ENCODE measurements at places on chromosomes 11 and 22.
A peak's percentile ranks its signal among the peaks of the same experiment; 100 is the strongest.

DNA sequence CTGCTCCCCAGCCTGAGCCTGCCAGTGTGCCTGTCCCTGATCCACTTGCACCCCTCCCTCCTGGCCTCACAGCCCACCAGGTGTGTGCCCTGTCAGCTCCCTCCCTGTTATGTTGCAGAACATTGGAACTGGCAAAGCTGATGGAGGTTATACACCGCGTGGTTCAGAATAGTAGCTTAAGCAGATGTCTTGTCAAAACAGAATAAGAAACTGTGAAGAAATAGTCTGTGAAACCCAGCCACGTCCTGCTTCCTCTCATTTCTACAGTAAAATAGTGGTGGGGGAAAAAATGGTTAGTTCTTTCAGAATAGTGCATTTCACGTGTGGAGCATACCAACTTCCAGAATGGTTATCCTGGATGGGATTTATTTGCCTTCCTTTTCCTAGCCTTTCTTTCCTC lies 161.2 kb upstream of the NAV2 start:
- no peak for DNase-seq

DNA sequence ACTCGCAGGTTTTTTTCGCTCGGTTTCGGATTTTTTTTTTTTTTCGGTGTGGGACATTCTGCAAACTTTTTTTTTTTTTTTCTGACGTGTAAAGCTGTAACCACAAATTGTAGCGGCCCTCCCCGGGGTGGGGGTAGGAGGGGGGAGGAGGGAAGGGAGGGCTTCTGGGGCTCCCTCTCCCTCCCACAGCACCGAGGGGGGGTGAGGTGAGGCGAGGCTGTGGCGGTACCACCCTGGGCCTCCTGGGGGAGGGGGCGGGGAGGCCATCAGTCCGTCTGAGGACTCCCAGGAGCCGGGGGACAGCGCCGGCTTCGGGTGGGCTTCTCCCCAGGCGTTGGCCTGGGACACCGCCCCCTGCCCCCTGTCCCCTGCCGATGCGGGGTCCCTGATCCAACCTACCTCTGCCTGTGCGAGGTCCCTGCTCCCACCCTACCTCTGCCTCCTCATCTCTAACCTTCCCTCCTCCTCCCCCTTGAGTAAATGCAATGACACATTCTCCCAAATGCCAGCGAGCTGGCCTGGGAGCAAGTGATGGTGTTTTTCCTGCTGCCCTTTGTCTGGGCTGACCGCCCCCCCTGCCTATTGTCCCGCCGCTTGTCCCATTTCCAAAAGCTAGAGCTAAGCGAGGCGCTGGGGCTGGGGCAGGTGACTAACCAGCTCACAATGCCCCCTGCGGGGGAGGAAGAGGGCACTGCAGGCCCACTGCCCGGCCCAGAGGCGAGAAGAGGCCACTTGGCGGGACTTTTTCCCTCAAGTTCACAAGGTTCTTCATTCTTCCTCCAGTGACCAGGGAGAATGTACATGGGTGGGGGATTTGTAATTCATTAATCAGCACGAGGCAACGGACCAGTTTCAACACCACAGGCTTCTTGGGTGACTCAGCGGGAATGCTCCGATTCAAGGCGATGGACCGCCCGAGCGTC lies 511 bp upstream of the CLCF1 start:
- no peak for DNase-seq

DNA sequence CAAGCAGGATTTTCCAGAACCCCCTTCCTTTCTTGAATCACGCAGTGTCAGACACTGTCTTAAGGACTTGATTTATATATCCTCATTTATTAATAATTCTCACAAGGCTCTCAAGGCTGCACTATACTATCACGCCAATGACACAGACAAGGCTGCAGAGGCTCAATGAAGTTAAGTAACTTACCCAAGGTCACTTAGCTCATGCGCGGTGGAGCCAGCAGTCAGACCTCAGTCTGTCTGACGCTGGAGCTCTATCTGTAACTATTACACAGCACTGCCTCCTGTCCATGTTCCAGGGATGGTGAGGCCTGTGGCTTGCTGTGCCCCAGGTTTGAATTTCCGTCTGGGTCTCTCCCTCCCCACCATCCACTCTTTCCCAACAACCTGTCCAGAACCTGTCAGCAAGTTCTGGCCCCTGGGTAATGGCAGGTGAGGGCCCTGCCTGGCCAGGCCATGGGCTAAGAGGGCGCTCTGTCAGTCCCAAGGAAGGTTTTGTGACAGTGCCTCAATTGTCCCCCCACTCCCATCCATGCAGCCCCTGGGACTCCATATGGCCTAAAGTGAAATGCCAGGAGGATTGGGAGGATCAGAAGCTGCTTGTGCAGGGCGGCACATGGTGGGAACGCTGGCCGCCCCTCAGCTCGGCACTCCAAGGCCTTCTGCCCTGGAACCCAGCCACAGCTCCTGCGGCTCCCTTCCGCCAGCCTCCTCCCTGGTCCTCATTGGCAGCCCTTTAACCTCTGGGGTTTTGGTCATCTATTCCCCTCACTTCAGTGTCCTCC lies 8.6 kb downstream of the KCNC1 start:
- no peak for DNase-seq

- DNase-seq: no peak
Observed at GRCh38 chr11:60242740-60243239, at the start of gene MS4A4E. Gene MS4A4E, minus strand, starts transcription at chr11:60243137. Its CDS starts 13,082 bp downstream, at chr11:60230055.

DNA sequence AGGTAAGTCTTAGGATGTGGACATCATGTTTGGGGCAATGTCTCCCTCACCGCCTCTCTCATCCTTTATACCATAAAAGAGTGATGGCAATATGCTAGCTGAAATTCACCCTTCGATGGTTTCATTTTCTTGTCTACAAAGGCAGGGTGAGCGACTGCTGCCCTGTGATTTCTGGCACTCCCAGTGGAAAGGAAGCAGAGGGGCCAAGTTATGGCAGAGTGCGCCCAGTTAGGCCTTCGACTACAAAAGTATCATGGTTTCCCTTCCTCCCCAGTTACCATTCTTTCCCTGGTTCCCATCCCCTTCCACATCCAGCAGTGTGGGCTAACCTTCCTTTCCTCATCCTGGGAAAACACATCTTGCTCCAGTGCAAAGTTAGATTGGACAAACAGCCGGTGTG lies 43.8 kb downstream of the SNX19 start:
- no peak for DNase-seq

DNA sequence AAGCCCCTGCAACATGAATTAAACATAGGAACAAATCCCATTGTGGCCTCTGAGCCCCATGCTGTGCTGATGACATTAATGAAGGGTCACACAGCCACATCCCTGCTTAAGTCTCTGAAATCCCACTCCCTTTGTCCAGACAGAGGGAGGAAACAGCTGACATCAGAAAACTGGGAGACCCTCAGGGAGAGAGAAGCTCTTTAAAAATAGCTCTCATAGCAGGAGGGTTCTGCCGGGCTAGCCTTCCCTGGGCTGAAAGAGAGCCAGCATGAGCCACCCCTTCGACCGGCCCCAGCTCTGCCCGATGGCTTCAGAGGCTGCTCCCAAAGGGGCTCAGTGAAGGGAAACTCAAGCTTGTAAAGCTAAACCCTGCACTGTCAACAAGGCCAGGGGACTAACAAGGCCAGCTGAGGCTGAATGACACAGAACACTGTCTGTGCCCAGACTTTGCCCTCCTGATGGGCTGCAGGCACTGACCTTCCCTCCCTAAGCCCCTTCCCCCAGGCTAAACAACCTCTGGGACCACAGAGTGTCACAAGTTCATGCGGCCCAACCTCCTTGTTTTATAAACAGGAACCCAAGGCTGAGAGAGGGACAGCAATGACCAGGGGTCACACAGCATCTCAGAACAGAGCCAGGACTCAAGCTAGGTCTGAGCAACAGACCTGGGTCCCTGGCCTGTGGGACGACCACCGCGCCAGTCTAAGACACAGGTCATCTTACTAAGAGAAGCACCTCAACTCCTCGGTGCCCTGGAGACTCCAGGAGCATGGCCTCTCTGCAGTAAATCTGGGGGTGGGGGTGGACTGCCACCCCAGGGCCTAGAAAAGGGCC lies 163.8 kb downstream of the CHST1 start:
- no peak for DNase-seq

DNA sequence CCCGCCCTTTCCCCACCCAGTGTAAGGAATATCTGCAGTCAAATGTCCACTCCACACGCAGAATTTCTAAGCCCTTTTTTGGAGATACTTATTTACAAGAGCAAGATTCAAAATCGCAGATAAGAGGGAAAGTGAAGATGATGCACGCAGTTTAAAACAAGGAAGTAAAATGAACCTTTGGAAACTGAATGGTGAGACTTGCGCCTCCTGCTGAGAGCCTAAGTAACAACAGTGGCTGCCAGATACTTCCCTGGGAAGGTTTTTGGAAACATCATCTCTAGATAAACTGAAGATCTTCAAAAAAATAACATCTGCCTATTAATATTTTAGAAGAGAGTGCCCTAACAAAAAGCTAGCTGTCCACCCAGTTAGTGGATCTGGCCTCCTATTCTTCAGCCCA lies 963.1 kb upstream of the FAT3 start:
- no peak for DNase-seq

GRCh38 chr11:76721755-76722677 lies 51.5 kb upstream of the LRRC32 start:
- DNase-seq: peak; percentile 74

DNA sequence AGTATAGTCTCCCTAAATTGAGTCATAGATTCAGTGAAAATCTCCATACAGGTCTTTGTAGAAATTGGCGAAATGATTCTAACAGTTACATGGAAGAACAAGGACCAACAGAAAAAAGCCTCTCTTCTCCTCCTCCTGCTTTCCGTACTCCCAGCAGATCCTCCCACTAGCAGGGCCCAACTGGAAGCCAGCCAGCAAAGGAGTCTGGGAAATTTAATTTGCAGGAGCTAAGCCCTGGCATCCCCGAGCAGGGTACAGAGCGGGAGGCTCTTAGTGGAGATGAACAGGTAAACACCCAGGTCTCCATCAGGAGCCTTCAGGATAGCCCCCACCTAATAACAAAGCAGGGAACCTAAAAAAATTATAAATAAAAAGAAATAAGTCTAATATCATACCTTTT lies 1473.8 kb downstream of the TBC1D22A start:
- no peak for DNase-seq

GRCh38 chr22:36136475-36136874 lies 24.1 kb downstream of the APOL3 start:
- DNase-seq: no peak

GRCh38 chr11:95338430-95338991 lies 107.5 kb upstream of the SESN3 start:
- peak; percentile 40 for DNase-seq

DNA sequence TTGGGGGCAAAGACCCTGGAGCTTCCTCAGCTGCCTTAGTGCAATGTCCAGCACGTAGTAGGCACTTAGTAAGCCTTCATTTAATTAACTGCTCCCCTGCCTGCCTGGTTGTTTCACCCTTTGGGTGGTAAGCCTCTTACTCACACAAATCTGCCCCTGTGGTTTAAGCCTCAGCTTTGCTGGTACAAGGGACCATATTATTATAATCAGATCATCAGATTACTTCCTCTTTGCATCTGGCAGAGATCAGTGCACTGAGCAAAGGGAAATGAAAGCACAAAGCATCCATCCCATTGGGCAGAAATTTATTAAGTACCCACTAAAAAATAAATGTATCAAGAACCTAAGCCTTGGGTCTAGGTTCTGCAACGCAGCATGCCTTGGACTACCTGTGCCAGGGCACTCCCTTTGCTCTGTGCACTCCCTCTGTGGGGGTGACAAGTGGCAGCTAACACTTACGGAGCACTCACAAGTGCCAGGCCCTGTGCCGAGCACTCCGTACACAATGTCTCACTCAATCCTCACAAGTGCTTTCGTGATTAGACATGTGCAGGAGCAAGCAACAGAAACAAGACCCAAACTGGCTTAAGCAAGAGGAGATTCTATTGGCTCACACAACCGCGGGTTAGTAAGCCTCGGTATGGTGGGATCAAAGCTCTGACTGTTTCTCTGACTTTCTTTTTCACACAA lies 34.9 kb upstream of the DAGLA start:
- no peak for DNase-seq

DNA sequence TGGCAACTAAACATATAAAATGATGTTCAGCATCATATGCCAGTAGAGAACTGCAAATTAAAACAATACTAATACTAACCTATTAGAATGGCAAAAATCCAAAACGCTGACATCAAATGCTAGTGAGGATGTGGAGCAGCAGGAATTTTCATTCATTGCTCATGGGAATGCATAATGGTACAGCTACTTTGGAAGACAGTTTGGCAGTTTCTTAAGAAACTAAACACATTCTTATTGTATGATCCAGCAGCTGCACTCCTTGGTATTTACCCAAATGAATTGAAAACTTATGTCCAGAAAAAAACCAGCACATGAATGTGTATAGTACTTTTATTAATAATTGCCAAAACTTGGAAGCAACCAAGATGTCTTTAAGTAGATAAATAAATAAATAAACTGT lies 258.0 kb downstream of the TENM4 start:
- DNase-seq: no peak

DNA sequence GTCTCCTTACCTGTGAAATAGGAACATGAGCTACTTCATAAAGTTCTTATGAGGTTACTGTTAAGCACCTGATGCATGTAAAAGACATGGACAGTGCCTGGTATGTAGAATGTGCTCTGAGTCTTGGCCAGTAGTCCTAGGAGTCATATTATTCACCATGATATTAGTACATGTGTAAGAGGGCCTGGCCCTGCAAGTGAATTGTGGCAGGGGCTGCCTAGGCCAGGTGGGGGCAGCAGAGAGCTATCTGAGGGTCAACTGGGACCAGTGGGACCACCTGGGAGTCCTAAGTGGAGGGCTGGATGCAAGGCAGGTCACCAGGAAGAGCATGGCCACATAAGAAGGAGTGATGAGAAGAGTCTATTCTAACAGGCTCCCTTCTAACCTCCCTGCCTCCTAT lies 529.5 kb downstream of the SOX6 start:
- DNase-seq: peak; percentile 8

DNA sequence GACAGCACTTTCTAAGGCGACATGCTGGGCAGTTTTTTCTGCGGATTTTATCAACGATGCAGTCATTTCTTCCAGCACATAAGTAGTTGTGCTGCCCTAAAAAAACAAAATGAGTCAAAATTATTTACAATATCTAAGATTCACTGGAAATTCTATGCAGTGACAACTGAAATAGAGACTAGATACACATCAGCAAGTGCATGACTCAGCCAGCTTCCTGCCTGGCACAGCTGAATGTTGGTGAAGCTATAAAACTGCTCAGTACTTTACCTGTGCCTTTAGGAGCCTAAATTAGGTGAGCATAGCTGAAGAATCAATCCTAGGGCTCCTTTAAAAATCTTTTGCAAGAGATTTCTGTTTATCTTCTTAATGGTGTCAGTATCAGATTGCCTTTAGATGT lies 37.8 kb downstream of the PGR start:
- no peak for DNase-seq

GRCh38 chr11:120835601-120836228 lies 188.2 kb upstream of the TBCEL start:
- no peak for DNase-seq

GRCh38 chr22:27080863-27081262 lies 423.5 kb downstream of the MIAT start:
- no peak for DNase-seq

GRCh38 chr11:117084992-117085391 lies 13.2 kb downstream of the SIK3 start:
- DNase-seq: no peak

DNA sequence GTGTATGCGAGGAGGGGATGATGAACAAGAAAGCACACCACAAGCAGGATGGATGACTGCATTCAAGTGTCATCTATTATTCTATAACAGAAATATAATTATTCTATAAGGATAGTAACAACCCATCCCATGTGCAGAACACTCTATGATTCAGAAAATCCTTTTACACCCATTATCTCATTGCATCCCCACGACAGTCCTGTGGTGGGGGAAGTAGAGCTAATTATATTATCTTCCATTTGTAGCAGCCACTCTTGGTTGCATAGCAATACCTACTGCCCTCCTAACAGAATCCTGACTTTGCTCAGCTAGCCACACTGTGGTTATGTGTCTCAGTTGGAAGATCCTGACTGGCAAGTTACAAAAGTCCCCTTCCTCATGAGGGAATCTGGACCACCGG lies 406.5 kb upstream of the NARS2 start:
- DNase-seq: no peak
